Hematopoietic multipotent progenitor cell treated with erythropoietin and hydrocortisone succinate and interleukin-3 and kit ligand, for 15 days (in vitro differentiated cells): ENCODE measurements at places on chromosomes 7 and 10.
A peak's percentile ranks its signal among the peaks of the same experiment; 100 is the strongest.

DNA sequence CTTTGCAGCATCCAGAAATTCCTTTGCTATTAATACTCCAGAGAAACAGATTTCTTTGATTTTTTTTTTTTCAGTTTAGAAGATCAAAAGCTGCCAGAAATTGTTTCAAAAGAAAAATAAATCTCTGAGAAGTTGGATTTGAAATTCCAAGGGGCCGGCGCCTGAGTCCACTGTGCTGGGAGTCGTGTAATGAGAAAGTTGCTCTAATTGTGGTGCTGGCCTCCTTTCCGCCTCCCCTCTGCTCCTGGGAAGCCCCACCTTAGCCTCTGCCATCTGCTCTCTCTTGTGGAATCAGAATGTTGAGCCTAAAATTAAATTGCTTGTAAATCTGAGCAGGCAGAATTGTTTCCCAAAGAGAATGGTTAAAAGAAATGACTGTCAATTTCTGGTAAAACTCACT is 93.3 kb downstream of the EMX2 start:
- no peak for DNase-seq

- DNase-seq: peak; percentile 55
These were observed 517 bp downstream of the ITGB1 start for GRCh38 chr10:32957341-32958084.

DNA sequence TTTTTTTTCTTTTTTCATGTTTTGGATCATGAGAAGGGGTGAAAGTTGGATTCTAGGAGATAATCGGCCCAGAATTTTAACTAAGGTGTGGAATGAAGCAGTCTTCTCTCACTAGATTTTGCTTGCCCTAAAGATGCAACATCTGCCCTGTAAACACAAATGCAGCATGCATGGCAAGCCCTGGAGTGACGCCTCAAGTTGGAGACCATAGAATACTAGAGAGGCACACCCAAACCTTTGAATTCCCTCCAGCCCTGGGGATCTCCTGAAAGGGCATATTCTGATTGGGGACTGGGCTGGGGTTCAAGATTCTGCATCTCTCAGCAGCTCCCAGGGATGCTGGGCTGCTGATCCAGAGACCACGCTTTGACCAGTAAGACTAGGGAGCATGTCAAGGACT is 127.7 kb upstream of the PRR15 start:
- DNase-seq: no peak

GRCh38 chr7:111711426-111712065 is 149.3 kb upstream of the IMMP2L start:
- no peak for DNase-seq

- no peak for DNase-seq
These were observed 176.4 kb downstream of the XPNPEP1 start for GRCh38 chr10:109746861-109747260.
